ENCODE measurements at places on chromosomes 2 and 18. TPM values are rescaled to one million over a fixed set of nuclear protein-coding genes. Genes with fewer than 3 reads are reported as not detected.

FBLN7 gene
- 2.5 TPM for total RNA-seq

EPB41L3 gene
- 39.3 TPM for total RNA-seq

ZNF892 gene
- total RNA-seq, result 31.0 TPM

ALPG gene
- not detected for total RNA-seq

PARD3B gene
- 3.4 TPM for total RNA-seq

HOXD13 gene
- not detected for total RNA-seq

MZT2B gene
- 93.4 TPM for total RNA-seq

ASXL3 gene
- 91.7 TPM for total RNA-seq

HOXD4 gene
- total RNA-seq, result not detected

SLC9A4 gene
- total RNA-seq, result 0.25 TPM

LHCGR gene
- total RNA-seq, result 0.74 TPM

HOXD12 gene
- not detected for total RNA-seq
